CD14-positive monocyte (primary cell): ENCODE measurements at places on chromosomes 16 and 17.

DNA sequence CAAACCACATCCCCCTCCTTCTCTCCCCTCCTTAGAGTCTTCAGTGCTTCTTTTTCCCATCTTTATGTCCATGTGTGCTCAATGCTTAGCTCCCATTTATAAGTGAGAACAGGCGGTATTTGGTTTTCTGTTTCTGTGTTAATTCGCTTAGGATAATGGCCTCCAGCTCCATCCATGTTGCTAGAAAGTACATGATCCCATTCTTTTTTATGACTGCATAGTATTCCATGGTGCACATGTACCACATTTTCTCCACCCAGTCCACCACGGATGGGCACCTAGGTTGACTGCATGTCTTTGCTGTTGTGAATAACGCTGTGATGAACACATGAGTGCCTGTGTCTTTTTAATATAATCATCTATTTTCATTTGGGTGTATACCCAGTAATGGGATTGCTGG is 44.3 kb downstream of the SLC39A11 start:
- no peak for DNase-seq

GRCh38 chr16:85107083-85107482 is 5.2 kb downstream of the CIBAR2 start:
- DNase-seq: no peak

- no peak for DNase-seq
Observed at GRCh38 chr17:19787733-19788357, 39.7 kb upstream of the ALDH3A1 start.

GRCh38 chr17:54900457-54901229 is at the start of gene TOM1L1:
Gene TOM1L1 (plus strand): TSS chr17:54900852. CDS start chr17:54900866, 14 bp downstream.
- no peak for DNase-seq

GRCh38 chr16:74561626-74562025 is 45.3 kb downstream of the GLG1 start:
- no peak for DNase-seq

GRCh38 chr16:60820361-60820760 is 1215.9 kb downstream of the CDH8 start:
- no peak for DNase-seq

- DNase-seq: no peak
Observed at GRCh38 chr16:50469744-50470321, 78.4 kb upstream of the NKD1 start.

DNA sequence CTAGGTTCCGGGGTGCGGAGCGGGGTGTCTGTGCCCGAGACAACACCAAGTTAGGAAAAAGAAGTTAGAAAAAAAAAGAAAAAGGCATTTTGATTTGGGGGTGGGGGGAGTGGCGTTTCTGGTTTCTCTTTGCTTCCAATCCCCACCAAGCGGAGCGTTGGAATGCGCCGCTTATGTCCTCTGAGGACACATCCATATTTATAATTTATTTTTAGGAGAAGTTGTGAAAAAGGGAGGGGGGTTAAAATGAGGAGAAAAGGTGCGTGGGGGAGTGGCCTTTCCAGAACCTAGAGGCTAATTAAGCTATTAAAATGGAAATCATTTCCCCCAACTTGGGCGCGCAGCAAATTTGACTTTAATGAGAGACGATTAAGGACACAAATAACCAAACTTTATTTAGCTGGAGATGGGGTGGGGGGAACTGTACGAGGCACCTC is 232.1 kb downstream of the MRTFB start:
- no peak for DNase-seq

DNA sequence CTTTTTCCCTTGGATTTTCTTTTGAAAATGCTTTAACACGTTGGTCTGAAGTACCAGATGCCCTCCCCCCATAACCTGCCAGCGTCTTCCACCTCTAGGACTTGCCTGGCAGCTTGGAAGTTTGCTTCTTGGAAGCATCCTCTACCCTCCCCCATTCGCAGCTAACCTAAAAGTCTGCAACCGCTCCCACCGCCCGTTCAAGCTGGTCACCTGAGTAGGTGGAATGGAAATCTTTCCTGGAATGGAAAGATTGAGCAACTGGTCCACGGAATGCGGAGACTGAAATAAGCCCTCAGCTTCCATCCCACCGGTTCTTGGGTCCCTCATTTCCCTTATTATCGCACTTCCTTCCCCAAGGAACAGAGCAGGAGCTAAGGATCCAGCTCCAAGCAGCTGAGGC is 31.4 kb downstream of the HS3ST3B1 start:
- no peak for DNase-seq

DNA sequence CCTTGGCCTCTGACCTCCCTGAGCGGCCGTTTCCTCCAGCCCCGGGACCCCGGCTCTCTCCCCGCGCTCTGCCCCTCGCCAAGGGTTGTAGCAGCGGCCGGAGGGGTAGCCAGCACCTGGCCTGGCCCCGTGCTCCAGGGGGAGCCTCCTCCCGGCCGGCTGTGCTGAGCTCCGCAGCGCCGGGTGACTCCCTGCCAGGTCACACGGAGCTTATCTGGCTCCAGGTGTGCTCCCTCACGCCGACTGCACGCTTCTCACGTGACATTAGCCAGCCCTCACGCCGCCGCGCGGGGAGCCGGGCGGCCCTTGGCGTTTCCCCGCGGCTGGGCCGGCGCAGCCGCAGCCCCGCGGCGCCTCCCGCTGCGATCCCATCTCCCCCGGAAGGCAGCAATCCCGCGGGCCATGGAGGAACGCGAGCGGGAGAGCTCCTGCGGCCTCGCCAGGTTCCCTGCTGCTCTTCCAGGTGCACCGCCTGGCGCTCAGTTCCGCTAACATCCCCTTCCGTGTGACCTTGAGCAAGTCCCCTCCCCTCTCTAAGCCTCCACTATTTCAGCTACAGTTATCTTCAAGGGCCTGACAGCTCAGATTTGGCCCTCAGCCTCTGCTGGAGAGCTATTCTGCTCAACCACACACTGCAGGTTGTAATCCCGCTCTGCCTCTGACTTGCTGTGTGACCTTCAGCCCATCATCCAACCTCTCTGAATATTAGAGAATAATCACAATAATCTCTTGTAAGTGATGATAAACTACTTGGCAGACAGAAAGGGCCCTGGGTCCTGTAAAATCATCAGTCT is 3.4 kb downstream of the MYO18A start:
- DNase-seq: peak; percentile 29

GRCh38 chr16:2337431-2338296 is 2.9 kb downstream of the ABCA3 start:
- DNase-seq: no peak

DNA sequence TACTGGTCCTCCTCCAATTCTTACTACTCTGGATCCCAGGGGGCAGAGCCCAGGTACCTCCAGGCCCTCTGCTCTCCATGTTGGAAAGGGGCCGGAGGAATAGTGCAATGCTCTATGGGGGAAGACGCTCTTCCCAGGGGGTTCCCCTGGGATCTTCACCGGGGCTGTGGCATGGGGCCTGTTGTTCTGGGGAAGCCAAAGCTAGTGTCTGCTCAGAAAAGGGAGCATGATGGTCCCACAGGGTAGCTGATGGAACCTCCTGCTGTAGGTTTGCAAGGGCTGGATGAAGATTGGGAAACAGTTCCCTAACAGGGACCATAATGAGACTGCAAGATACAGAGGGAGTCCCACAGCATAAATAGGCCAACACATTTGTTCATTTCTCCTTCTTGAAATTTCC is 114.7 kb downstream of the IRX5 start:
- DNase-seq: no peak

DNA sequence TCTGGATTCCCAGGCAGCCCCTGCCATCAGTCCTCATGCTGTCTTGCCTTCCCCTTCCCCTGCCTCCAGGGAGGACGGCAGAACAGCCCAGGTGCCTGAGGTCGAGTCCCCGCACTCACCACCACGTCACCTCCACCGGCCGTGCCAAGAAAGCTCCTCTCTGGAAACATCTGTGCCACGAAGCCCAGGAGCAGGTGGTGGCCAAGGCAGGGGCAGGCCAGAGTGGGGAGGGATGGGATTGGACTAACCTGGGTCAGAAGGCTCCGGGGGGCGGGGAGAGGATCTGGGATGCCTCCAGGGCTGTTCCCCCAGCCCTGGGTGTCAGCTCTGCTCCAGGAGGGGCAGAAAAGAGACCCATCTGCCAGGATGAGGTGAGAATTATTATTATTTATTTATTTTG is 7.4 kb upstream of the DPEP1 start:
- DNase-seq: no peak

- DNase-seq: no peak
Observed at GRCh38 chr17:34730816-34731215, 151.4 kb downstream of the TMEM132E start.

DNA sequence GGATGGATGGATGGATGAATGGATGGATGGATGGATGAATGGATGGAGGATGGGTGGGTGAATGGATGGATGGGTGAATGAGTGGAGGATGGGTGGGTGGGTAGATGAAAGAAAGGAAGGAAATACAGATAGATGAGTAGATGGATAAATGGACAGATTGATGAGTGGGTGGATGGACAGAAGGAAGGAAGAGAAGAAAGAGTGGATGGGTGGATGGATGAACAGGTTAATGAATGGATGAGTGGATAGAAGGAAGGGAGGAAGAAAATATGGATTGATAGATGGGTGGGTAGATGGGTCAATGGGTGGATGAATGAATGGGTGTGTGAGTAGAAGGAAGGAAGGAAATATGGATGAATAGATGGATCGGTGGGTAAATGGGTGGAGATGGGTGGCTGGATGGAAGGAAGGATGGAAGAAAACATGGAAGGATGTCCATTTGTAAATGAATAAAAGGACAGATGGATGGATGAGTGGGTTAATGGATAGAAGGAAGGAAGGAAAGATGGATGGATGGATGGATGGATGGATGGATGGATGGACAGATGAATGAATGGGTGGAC is 97.3 kb upstream of the TNRC6C start:
- DNase-seq: no peak

- DNase-seq: no peak
Observed at GRCh38 chr17:38404174-38404943, 23.9 kb upstream of the ARHGAP23 start.

DNA sequence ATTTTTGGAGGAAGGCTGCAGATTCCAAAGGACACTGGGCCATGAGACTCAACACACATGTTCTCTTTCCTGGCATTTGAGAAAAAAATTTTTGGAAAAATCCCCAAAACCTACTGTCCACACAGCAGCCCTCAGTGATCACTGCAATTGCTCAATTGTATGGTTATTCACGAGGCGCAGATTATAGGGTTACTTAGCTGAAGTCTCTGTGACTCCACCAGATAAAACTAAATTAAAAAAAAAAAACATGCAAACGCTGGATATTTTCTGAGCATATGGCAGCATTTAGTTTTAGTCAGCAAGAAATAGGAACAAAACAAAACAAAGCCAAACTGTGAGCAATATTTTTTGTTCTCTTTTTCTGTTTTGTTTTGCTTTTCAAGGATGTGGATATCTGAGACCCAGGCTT is 83.8 kb upstream of the FAM20A start:
- DNase-seq: no peak

- DNase-seq: no peak
Observed at GRCh38 chr16:83482545-83483162, 325.1 kb upstream of the HSBP1 start.

DNA sequence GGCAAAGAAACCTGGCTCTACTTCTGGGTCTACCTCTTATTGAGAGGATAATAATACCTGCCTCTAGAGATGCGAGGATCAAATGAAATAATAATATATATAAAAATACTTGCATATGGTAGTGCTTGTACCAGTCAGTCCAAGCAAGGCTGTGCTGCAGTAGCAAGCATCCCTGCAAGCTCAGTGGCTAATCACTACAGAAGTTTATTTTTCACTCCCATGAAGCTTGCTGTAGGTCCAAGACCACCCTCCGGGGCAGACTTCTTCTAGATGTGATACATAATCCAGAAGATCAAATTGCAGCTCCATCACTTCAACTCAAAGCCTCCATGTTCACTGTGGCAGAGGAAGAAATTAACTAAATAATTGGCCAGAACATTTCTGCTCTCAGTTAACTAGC is 48.9 kb upstream of the NKD1 start:
- DNase-seq: no peak

- no peak for DNase-seq
Observed at GRCh38 chr17:48993305-48993704, 3.9 kb upstream of the IGF2BP1 start.

GRCh38 chr17:74117087-74117698 is 86.3 kb upstream of the RPL38 start:
- no peak for DNase-seq
